ENCODE measurements at places on chromosomes 4 and X.

DNA sequence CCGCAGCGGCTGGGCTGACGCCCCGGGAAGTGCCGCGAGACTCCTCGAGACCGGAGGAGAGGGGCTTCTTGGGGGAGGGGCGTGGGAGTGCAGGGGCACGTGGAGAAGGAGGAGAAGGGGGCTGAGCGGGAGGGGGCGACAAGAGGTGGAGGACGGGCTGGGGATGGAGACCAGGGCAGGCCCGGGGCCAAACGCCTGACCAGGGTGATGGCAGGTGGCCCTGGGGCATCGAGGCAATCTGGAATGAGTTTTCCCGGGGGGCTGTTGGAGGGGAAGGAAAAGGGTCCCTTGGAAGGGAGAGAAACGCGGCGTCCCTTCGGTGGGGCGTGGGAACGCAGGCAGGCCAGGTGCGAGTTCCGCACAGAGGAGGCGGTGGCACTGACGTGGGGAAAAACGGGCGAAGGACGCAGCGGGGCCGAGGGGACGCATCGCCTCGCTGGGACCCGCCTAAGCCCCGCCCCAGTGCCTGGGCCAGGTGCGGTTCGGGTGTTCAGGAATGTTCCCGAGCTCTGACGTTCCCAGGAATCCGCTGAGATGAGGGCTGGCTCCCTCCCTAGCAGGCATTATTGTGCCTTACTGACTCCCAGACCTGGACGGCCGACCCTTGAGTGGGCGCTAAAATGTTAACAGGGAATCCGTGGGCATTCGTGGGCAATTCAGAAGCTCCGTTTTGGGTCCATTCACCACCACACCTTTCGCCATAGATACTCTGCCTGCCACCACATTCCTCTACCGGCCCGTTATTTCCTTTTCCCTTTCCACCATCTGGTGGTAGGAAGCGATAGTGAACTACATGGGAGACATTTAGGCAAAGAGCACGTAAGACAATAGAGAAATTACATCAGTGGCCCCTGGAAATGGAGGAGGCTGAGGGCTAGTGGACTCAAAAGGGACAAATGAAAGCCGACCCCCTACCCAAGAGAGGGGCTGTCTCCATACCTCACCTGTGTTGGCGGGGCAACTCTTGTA is 795 bp upstream of the SH3KBP1 start:
- DNase-seq = peak; percentile 45

DNA sequence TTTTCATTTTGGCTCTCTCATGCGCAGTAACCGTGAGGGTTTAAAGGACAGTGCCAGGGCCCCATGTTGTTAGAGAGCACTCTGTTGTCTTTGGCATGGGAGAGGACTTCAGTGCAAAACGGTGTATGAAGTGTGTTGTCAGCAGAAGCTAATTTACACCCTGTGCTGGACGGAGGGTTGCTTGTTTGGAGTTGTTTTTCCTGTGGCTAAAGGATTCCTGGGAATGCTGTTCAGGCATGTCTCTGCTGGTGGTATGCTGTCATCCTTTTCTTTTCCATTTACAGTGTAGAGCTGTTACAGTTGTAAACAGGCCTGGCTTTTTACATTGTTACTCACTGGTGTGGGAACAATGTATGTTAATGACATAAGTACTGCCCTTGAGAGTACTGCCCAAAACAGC is 206.3 kb downstream of the CBR4 start:
- no peak for DNase-seq

GRCh38 chrX:153774576-153775292 is 6.1 kb upstream of the SRPK3 start:
- no peak for DNase-seq

GRCh38 chrX:147920161-147920666 is 8.5 kb downstream of the FMR1 start:
- DNase-seq = no peak

GRCh38 chr4:41423117-41423516 is 114.8 kb upstream of the LIMCH1 start:
- no peak for DNase-seq

GRCh38 chr4:16764622-16765021 is 133.8 kb downstream of the LDB2 start:
- no peak for DNase-seq

- peak; percentile 59 for DNase-seq
Observed at GRCh38 chrX:17689971-17690409, 47.3 kb upstream of the SCML1 start.

DNA sequence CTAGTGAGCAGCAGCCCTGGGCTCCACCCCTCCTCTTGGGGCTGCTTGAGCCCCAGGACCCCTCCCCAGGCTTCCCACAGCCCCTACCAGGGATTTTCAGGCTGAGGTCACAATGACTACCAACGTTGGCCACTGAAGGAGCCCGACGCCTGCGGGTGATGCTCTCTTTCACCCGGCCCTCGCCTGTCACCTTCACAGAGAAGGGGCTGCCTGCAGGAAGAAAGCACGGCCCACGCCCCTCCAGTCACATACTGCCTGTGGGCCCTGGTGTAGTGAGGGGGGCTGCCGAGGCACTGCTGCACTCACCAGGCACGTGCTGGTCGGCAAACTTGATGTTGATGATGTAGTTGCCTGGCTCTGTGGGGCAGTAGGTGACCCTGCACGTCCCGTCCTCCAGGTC is 22.0 kb downstream of the FLNA start:
- DNase-seq = no peak

DNA sequence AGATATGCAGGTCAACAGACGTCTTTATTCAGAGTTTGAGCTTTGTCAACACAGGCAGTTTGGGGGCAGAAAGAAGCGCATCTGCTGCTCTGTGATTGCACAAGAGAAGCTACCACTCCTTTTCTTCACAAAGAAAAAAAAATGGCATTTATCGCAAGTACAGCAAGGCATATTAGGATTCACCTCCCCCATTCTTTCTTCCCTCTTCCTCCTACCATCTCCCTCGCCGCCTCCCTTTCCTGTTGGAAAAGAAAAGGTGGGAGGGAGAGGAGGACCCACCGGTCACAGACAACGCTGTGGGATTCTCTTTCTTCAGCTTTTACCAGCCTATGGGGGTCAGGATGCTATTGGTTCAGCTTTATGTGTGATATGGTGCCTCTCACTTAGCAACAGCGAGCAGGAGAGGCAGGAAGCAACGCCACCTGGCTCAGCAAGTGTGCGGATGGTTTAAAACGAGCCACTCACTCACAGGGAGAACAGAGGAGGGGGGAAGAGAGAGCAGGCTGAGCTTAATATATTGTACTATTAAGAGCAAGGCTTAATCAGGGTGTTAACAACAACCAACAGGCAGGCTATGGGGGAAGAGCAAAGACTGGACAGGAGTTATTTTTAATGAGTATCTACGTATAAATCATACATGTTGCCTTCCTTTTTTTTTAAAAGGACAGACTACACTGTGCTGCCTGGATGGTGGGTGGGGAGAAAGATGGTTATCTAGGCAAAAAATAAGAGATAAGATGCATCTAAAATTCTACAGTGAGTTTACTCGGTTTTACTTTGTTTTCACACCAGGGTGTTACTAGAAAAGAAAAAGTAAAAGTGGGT is 104.7 kb downstream of the MAML3 start:
- DNase-seq = peak; percentile 32

DNA sequence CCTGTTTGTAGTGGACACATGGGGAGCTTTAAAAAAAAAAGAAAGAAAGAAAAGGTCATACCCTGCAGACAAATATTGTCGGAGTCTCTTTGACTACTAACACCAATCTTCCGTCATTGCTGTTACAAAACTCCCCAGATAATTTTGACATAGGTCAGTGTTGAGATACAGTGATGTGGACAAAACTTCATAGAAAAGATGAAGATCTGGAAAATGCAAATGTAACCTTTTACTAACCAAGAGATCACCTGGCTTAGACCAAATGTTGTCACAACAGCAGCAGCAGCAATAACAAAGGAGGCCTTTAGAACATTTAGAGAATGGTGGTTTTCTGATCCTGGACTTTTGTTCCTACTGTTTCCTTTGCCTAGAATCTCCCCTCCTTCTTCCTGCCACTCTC is 8.1 kb upstream of the COMMD8 start:
- DNase-seq = no peak

GRCh38 chr4:109671350-109671749 is 31.9 kb downstream of the CASP6 start:
- DNase-seq = no peak

GRCh38 chr4:65805936-65806335 is 135.6 kb upstream of the EPHA5 start:
- no peak for DNase-seq

DNA sequence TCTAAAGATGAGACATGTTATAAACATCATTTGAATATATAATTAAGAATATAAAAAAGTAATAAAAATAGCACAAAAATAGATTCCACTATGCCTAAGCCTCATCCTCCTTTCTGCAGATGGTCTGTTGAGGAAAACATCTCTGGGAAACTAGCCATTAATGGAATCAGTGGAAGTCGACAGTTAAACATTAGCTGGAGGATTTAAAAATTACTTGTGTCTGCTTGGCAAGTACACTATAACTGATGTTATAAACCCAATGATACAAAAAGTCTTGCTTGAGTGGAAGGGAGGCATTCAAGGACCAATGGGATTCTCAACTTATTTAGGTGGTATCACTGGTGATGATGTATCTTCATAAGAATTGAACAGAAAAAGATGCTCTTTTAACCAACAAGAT is 1598.3 kb downstream of the PCDH18 start:
- no peak for DNase-seq

GRCh38 chr4:26161030-26161824 is 159.6 kb upstream of the RBPJ start:
- DNase-seq = peak; percentile 6

GRCh38 chr4:152109531-152110509 is 349.0 kb upstream of the GATB start:
- DNase-seq = no peak

DNA sequence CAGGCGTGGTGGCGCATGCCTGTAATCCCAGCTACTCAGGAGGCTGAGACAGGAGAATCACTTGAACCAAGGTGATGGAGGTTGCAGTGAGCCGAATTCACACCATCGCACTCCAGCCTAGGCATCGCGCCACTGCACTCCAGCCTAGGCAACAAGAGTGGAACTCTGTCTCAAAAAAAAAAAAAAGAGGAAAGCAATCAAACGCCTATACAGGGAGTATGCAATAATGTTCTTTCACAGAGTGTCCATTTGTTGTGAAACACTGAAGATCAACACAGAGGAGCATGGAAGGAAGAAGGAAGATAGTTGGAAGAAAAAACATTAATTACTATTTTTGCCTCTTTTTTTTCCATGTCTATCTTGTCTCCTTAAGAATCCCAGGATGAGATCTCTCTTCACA is 113.4 kb downstream of the FBXO8 start:
- DNase-seq = no peak

DNA sequence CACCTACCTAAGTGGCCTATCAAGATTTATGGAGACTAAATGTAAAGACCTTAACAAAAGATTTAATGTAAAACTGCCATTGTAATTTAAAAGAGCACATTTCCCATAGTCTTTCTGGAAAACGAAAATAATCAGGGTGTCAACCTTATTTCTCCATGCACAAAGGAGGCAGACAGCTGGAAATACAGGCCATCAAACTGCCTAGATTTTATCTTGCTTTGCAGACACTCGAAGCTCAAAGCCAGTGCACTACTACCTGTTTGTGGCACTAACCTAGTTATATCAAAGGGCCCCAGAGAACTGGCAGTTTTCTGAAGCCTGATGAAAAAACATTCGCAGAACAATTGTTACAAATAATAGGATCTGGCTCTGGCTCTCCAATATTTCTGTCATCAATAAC is 863.9 kb downstream of the STPG2 start:
- DNase-seq = no peak

DNA sequence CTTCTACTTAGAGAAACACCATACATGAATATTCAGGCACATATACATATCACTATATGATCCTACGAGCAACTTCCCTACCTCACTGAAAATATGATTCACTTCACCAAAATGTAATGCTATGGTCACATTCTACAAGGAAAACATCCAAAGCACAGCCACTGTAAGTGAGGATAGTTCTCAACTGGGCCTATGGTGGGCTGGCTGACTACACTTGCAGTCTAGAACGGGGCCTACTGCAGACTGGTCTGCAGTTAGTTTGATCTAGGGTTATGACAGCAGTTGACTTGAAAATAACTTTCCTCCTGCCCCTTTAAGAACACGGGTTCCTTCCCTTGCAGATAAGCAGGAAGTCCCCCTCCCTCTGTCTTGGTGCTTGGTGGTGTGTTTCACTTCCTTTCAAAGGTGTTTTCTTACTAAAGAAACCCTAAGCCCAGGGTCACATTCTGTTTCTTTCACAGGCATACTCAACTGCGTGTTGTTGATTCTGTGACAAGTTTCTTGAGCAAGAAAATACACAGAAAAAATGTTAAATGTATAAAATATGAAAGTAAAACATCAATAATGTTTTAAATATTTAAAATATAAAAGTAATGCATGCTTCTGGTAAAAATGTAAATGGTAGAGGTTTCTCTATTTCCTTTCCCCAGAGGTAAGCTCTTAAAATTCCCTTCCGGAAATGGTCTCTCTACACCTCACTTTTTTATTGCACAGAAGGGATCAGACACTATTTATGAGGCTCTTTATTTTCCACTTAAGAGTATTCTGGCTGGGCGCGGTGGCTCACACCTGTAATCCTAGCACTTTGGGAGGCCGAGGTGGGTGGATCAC is 18.0 kb upstream of the TMSB4X start:
- DNase-seq = no peak

DNA sequence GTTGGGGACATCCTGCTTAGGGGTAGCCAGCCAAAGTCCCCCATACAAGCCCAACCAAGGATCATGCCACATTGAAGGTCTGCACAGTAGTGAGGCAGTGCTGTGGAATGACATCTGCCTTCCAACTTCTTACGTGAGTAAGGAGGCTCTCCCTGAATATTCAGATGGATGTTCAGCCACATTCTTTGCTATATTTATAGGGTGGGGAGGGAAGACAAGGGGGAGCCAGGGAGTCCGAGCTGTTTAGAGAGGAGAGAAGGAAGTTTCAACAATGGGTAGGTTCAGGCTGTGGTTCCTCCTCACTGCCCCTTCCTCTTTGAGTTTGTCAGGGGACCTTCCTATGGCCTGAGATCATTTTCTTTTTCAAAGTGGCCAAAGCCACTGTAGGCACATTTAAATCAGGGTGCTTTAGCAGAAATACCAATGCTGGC is 29.8 kb downstream of the MSN start:
- DNase-seq = no peak

DNA sequence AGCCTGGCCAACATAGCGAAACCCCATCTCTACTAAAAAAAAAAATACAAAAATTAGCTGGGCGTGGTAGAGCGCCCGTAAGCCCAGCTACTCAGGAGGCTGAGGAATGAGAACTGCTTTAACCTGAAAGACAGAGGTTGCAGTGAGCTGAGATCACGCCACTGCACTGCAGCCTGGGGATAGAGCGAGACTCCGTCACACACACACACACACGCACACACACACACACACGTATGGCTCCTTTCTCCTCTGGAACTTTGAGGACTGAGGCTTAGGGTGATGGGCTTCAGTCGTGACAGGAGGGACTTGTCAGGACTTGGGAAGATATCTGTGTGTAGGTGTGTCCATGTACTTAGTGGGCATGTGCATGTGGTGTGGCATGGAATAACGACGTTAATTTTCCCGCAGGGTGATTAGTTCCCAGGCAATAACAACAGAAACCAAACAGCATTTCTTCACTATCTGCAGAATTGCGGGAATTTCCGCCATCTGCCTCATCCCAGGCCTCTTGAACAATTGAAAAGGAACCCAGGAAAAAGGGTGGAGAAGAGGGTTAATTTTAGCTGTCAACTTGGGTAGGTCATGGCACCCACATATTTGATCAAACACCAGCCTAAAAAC is 47.7 kb downstream of the RWDD4 start:
- no peak for DNase-seq

- no peak for DNase-seq
Observed at GRCh38 chr4:16048619-16049419, 35.0 kb downstream of the PROM1 start.

All from neural crest cell (in vitro differentiated cells).